D341Med (cell line): ENCODE measurements at places on chromosomes 12 and 14.

DNA sequence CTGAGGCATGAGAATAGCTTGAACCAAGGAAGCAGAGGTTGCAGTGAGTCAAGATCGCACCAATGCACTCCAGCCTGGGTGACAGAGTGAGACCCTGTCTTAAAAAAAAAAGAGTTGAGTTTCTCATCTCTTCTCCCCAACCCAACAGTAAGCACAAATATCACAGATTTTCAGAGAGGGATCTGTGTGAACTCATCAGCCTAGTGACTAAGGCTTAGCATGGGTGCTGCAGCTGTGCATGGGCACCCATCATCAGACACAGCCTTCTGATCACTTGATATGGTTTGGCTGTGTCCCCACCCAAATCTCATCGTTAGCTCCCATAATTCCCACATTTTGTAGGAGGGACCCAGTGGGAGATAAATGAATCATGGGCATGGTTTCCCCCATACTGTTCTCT, 298.9 kb downstream of the PCNX1 start:
- DNase-seq, result no peak

- DNase-seq, result no peak
Observed at GRCh38 chr12:27573972-27574371, 50.0 kb downstream of the PPFIBP1 start.

GRCh38 chr12:71219224-71219623, 61.4 kb upstream of the TSPAN8 start:
- DNase-seq, result no peak

- DNase-seq, result no peak
Observed at GRCh38 chr12:51449580-51450246, 25.1 kb downstream of the SLC4A8 start.

DNA sequence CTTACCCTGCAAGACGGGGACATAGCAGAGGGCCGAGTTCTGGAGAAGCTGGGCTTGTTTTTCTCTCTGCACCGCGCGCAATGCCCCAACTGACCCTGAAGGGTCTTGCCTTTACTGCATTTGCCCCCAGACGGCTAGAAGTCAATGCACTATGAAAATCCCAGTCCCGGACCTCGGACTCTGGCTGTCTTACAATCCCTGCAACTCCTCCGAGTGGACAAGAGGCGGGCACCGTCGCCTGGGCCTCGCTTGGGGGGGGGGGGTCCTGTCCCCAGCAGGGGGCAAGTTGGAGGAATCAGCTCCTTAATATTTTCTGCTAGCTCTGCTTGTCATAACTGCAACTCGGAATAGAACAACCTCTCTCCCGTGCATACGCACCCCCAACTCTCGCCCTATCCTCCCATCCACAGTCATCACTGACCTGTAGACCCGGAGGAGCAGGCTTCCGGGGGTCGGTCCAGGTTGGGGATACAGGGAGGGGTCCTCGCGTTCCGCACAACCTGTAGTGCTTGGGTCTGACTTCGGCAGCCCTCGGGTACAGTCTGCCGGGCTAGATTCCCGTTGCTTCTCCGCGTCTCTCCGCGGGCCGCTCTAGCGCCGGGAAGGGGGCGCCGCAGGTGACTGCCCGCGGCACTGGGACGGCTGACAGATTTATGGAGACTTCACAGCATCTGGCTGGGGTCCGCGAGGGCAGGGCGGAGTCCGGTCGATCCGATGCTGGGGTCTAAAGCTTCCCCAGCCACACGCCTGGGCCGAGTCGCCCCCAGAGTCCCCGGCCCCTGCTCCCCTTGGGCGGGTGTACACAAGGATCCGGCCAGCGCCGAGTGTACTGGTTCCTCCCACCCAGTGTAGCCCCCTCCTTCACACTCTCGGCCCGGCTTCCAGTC, 3.3 kb upstream of the PAX9 start:
- DNase-seq, result no peak

- DNase-seq, result no peak
Observed at GRCh38 chr12:104011253-104011652, 38.7 kb downstream of the GLT8D2 start.

- DNase-seq, result no peak
Observed at GRCh38 chr14:72532686-72533454, 361.0 kb downstream of the DPF3 start.

DNA sequence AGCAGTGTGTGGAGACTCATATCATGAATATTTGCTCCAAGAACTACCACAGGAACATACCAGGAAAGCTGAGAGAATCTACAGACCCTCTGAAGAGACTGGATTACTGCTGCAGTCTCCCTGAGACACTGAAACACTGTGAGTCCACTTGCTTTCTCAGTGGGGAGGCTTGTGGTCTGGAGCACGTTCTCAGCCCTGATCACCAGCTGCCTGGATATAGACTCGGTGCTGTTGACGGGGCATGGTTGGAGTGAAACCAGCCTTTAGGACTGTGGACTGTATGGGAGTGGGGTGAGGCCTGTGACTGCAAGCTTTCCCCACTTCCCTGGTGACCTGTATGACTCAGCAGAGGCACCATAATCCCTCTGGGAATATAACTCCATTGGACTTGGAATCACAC, 525.8 kb upstream of the FBXO33 start:
- DNase-seq, result no peak

GRCh38 chr14:94702629-94703028, 67.3 kb downstream of the GSC start:
- DNase-seq, result no peak

DNA sequence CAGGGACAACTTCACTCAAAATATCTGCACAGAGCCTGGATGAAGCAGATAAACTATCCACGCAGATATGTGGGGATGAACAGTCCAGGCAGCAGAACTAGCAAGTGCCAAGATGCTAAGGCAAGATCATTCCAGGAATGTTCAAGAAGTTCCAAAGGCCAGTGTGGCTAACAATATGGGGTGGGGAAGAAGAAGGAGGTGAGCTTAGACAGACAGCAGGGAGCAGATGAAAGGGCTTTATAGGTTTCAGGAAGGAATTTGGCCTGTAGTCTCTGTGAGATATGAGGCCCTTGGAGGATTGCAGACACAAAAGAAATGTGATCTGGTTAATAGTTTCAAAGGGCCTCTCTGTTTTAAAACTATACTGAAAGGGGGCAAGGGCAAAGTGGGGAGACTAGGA, 63.5 kb upstream of the PPM1H start:
- no peak for DNase-seq

DNA sequence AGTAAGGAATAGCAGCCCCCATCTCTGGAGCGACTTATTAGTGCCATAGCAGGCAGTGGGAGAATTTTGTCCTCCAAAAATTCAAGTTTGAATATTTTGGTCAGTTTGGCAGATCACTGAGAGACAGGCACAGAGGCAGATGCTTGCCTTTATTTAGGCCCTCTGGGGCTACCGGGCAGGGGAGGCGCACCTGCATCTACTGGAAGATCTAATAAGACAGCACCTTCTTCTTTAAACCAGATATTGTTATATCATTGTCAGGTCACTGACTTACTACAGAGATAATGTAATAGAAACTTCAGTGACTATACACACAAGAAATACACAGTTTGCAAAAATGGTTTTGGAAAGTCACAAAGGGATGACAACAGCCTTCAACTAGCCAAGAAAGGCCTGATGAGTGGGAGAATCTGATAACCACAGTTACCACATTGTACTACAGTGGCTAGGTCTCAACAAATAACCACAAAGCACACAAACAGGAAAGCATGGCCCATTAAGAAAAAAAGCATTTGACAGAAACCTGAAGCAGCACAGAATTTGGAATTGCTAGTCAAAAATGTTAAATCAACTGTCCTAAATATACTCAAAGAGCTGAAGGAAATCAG, 56.8 kb downstream of the CDK17 start:
- no peak for DNase-seq

DNA sequence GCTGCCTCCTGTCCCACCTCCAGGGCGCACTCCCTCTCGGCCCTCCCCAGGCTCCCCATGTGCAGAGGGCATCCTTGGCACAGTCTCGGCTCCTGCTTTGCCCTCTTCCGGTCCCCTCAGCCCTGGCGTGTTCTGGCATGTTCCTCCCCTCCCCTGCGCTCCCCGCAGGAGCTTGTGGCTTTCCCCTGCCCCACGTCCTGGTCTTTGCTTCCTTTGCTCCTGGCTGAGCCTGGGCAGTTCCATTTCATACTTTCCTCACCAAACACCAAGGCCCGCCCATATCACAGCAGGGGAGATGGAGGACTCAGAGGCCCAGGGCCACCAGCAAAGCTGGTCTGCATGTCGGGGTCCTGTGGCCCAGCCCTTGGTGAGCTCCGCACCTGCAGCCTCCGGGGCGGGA, 56.0 kb downstream of the FBRSL1 start:
- no peak for DNase-seq

DNA sequence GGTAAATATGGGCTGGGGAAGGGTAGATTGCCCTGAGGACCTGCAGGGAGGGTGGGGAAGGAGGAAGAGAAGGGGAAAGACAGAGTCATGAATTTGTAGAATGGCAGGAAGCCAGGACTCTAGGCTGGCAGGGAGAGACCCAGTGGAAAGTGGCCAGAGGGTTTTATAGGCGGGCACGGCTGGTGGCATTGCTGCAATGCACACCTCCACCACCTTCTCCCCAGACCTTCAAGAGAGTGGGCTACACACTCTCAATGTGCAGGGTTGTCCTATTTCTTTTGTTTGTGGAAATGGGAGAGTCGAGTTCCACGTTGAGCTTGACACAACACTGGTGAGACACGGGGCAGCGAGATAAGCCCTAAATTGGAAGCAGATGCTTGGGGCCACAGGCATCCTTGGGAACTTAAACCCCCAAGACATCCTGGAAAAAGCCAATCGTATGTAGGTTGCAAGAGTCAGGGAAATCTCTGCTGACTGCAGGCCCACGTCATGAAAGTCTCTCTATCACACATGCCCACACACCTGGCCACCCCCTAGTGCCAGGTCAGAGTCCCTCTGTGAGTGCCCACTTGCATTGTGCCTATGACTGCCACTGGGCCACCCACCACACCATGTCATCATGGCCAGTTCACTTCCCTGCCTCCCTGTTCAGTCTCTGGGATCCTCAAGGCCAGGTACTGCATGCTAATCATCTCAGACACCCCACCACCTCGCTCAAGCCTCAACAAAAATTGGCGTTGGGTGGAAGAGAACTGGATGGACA, 38.0 kb upstream of the BDKRB2 start:
- no peak for DNase-seq

GRCh38 chr12:126874427-126875026, 1392.4 kb upstream of the TMEM132C start:
- peak; percentile 82 for DNase-seq

- peak; percentile 85 for DNase-seq
Observed at GRCh38 chr14:100317912-100318808, 5.0 kb upstream of the SLC25A47 start.

GRCh38 chr14:104350463-104351185, 212.2 kb downstream of the KIF26A start:
- DNase-seq, result no peak

DNA sequence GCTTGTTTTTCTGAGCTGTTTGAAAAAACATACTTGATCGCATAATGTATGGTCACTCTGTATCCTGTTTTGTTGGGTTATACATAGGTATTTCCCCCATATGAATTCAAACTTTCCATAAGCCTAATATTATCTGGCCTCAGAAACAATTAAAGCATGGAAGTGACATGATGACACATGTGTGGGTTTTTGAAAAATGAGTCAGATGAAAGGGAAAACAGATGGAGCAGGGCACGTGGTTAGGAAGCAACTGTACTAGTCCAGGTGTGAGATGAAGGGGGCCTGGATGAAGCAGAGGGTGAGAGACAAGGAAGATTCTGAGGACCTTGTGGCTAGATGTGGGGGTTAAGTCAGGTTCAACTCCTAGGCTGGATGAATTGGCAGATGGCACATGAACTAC, 92.7 kb upstream of the DNM1L start:
- DNase-seq, result no peak

- DNase-seq, result no peak
Observed at GRCh38 chr14:23492618-23493272, 23.2 kb downstream of the NGDN start.

GRCh38 chr12:89439941-89440340, 84.7 kb downstream of the GALNT4 start:
- DNase-seq, result no peak

GRCh38 chr14:19902409-19902808, 18.0 kb upstream of the OR4K5 start:
- DNase-seq, result no peak

- no peak for DNase-seq
Observed at GRCh38 chr14:95180966-95181741, 23.8 kb upstream of the DICER1 start.

DNA sequence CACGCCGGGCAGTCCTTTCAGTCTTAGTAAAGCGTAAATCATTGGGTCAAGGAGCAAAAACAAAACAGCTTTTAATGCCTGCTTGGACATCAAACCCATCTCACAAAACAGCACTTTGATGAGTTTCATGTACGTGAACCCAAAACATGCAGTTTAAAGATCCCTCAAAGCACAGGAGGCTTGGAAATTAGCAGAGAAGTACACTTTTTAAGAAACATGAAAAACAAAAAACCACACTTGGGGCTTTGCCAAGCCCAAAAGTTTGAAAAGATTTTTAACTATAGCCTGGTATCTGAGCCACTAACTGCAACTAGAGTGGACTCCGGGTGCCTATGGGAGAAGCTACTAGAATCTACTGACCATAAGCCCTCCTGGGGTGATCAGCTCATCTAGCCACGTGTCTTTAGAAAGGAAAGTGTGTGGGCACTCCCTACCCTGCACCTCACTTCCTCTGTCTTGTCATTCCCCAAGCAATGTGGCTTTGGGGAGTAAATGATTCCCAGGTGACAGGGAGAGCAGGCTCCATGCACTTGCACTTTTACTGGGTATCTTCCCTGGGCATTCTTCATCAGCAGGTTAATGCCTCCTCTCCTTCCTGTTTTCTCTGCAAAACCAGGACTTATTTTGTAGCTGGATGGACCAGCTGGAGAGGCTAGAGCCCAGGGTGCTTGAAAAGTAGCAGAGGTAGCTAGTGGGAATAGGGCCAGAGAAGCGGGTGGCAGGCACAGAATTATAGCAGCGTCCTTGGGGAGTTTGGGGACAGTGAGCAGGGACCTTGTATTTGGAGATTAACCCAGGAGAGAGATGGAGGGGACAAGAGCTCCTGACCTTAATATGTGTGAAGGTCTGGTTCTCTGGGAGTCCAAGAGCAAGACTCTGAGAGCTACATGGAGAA, 339.3 kb downstream of the BCL11B start:
- DNase-seq, result no peak

DNA sequence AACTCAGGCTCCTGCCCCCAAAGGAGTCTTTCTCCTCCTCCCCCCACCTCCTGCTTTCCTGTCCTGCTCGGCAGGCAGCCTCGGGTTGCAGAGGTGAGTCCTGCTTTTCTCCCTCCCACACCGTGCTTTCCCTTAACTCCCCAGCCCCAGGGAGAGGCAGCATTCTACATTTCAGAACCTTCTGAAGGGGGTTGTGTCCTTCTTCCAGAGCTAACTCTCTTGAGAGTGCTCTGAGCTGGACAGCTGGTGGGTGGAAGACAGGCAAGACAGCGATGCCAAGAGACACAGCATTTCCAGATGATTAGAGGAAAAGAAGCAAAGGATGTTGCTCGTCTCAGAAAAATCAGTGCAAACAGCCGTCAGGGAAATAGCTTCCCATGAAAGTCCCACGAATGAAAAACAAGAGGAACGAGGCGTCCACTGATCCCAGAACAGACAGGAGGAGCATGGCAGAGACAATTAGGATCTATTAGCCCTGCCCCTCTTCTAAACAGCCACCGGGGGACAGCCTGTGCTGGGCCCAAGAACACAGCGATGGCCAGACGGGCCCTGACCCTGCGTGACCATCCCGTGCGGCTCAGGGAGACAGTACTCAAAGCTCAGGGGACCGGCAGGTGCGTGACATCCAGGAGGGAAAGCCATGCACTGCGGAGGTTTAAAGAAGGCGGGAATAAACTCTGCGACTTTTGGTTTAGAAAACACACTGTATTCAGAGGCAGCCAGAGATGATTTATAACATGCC, 216.5 kb upstream of the RTL1 start:
- DNase-seq, result peak; percentile 25
